Epithelial cell of proximal tubule (primary cell): ENCODE measurements at places on chromosomes 5 and 9. TPM values are rescaled to one million over a fixed set of nuclear protein-coding genes. Genes with fewer than 3 reads are reported as not detected.

The LVRN gene
- 0.58 TPM in 1 of 2 replicates, not detected in the other for total RNA-seq

The QRFP gene
- not detected in 2 replicates for total RNA-seq

The IL7R gene
- total RNA-seq = 0.12 and 1.6 TPM in 2 replicates

The SLCO6A1 gene
- total RNA-seq = not detected in 2 replicates

The FGF10 gene
- total RNA-seq = not detected in 2 replicates

The TTC16 gene
- not detected in 2 replicates for total RNA-seq

The ACTBL2 gene
- total RNA-seq = 2.2 and 2.3 TPM in 2 replicates

The NEURL1B gene
- total RNA-seq = 1.0 and 4.4 TPM in 2 replicates

The ST8SIA4 gene
- 0.12 and 0.72 TPM in 2 replicates for total RNA-seq

The FIBCD1 gene
- total RNA-seq = 0.29 TPM in 1 of 2 replicates, not detected in the other

The ATP10B gene
- 0.06 TPM in 1 of 2 replicates, not detected in the other for total RNA-seq

The FAM200C gene
- total RNA-seq = 1.3 and 2.5 TPM in 2 replicates

The FBP2 gene
- total RNA-seq = not detected in 2 replicates

The NKD2 gene
- not detected in 2 replicates for total RNA-seq

The ICE1 gene
- total RNA-seq = 16.1 and 19.1 TPM in 2 replicates

- DNase-seq = no peak
These were observed 135.8 kb downstream of the TLE4 start for GRCh38 chr9:79707589-79707988.

DNA sequence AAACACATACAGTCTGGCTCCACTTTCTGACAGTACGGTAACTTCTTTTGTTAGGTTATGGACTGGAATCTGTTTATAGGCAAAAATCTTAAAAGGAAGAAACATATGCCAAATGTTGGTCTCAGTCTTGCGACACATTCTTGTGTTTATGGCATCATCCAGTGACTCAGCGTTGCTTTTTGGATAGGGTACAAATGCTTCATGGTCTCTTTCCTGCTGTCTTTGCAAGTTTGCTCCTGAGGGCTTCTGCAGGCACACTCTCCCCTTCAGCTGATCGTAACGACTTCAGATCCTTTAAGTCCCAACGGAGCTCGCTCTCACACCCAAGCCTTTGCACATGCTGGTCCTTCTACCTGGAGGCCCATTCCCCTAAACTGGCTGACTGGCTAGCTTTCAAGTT is 23.6 kb upstream of the TNFSF8 start:
- peak; percentile 23 for DNase-seq

DNA sequence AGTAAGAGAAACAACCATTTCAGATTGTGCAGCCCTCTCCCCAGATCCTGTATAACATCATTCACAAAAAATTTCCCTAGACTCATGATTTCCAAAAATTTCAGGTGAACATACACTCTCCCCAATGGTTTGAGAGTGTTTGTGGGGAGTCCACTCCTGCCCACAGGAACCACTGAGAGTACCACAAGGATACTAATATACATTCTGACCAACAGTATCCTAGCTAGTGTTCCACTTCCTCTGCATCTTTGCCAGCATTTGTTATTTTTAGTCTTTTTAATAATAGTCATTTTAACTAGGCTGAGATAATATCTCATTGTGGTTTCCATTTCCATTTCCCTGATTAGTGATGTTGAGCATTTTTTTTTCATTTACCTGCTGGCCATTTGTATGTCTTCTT is 155.4 kb downstream of the DTWD2 start:
- DNase-seq = no peak

DNA sequence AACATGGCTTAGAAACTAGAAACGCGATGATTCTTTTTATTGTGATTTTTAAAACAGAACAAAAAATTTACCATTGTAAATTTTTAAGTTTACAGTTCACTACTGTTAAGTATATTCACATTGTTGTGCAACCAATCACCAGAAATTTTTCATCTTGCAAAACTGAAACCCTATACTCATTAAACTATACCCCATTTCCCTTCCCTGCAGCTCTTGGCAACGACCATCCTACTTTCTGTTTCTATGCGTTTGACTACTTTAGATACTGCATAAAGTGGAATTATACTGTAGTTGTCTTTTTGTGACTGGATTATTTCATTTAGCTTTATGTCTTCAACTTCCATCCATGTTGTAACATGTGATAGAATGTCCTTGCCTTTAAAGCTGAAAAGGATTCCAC is 52.5 kb downstream of the SPOCK1 start:
- DNase-seq = no peak

DNA sequence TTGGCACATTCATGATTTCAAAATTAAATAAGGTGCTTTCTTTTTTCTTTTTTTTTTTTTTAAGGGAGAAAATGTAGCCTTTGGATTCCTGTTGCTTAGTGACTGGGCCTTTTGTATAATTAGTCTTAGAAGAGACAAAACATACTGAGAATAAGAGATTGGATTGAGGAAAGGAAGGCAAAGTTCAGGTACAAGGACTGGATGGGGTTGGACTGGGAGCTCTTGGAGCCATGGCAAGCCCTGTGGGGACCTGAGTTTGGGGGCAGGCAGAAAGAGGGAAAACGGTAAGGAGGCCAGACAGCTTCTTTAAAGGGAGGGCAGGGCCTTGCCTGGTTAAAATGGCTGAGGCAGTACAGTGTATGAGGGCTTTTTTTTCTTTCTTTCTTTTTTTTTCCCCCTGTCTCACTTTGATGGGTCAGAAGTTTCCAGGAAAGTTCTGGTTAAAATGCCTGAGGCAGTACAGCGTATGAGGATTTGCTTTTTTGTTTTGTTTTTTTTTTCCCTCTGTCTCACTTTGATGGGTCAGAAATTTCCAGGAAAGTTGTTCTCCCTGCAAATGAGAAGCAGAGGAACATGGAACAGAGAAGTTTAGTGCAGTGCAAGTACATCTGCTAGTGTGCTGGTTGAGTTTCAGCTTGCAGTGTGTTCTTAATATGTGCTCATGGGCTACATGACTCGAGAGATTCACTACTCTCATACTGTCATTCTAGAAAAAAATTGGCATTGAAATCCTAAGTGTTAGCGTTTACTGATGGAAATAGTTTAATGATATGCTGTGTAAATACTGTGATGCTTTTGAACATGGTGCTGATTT is 16.8 kb downstream of the SNX18 start:
- DNase-seq = no peak

- no peak for DNase-seq
These were observed 169.8 kb upstream of the KCNN2 start for GRCh38 chr5:114192108-114192507.

- no peak for DNase-seq
These were observed 32.5 kb downstream of the SH3TC2 start for GRCh38 chr5:149030392-149030791.

GRCh38 chr9:3968891-3969290 is 331.0 kb downstream of the GLIS3 start:
- DNase-seq = peak; percentile 19

DNA sequence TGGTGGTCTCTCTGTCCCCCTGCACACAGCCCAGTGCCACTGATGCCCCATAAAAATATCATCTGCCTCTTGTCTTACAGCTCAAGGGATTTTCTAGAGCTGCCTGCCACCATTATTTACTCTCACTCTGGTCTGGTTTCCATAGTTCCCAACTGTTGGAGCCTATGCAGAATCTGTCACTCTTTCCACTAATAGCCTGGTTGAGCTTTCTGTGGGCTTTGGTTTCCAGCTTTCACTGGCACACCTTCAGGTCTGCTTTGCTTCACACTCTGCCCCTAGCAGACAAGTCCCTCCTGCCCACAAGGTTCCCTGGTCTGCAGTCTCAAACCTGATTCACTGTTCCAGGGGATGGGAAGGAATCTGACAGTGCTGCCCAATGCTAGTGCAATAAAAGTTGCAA is 103.0 kb upstream of the FTMT start:
- DNase-seq = no peak

- DNase-seq = no peak
These were observed 26.9 kb downstream of the DAP start for GRCh38 chr5:10734037-10734709.

DNA sequence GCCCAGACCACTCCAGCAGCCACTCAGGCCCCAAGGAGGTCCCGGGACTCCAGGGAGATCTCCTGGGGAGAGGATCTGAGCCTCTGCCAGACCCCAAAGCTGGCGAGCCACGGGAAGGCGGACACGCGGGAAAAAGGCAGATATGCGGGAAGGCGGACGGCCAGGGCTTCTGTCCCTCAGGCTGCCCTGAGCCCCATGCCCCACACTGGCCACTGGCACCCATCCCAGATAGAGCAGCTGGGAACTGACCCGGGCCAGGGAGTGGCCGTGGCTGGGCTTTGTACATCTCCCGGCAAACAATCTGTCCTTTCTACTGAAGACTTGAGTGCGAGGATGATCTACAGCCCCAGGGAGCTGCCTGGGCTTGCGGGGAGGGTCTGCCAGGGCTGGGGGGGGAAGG is 21.1 kb upstream of the NOTCH1 start:
- DNase-seq = no peak

GRCh38 chr5:1718669-1719068 is 81.0 kb downstream of the MRPL36 start:
- DNase-seq = no peak

DNA sequence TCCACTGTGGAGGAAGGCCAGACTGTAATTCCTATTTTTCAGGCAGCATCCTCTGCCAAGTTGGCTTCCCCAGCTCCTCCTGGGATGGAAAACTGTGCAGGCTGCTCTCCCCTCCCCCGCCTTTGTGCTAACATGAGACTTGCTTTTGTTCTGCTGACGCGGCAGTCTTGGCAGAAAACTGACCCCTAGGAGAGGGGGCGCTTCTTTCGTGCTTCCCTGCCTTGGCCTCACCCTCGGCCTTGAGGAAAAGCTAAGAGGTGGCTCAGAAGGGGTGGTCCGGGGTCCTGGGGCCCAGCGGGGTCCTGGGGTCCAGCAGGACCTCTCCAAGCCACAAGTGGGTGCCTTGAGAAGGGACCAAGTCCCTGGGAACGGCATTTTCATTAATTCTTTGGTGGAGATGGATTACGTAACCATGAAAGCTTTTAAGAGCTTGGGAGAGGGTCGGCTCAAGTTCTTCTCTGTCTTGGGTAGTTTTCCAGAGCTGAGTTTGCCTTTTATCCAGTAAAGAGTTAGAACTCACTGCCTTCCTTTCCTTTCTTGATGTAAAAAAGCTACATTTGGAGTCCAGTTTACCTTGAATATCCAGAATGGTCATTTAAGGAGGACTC is 51.0 kb downstream of the SH3PXD2B start:
- DNase-seq = no peak

DNA sequence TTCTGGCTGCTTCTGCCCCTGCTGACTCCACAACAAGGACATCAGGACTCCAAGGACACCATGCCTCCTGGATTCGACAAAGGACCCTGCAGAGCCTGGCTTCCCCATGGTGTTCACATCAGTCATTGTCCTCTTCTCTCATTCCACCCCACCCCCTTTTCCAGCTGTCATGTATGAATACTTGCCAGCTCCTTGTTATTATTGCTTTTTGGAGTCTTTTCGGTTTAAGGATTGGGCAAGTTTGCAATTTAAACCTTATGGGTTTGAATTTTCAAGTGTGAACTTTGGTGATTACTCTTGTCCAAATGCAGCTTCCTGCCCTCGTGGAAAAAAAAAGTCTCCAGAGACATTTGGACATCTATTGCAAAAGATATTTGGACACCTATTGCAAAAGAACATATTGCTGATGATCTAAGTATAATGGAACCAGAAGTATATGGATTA is 14.2 kb upstream of the LVRN start:
- no peak for DNase-seq

GRCh38 chr9:103169798-103170197 is 174.7 kb downstream of the CYLC2 start:
- no peak for DNase-seq

DNA sequence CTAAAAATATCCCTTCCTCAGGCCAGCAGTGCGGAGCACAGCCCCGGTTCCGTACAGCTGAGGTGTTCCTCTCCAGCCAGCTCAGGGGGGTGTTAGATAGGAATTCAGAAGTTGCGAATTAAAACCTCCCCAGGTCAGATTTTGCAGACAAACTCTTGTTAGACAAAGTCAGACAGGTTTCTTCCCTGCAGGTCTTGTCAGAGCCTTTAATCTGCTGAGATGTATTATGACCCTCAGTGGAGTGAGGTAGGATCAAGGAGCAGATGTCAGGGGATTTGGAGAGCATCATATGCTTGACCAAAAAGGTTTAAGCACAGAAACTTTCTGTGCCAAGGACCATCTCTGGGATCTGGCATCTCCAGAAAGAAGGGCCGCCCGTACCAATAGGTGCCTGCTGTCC is 60.1 kb downstream of the NTNG2 start:
- no peak for DNase-seq

- no peak for DNase-seq
These were observed 35.6 kb downstream of the PTCD2 start for GRCh38 chr5:72355706-72356299.

DNA sequence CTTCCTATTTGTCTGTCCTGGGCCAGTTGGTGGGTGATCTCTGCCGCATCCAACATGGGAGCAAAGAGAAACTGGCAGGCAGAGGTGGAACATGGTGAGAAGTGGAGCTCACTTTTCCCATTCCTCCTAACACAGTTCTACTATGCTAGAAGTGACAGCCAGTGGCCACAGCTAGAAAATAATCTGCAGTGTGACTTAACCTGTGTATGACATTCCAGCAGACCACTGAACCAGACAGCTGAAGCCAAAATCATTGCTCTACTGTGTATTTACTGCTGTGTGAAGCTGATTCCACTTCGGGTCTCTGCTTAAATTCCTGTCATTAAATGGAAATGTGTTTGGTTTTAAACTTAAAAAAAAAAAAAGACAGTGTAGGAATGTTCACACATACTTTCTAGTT is 523.0 kb downstream of the MTRR start:
- peak; percentile 3 for DNase-seq

DNA sequence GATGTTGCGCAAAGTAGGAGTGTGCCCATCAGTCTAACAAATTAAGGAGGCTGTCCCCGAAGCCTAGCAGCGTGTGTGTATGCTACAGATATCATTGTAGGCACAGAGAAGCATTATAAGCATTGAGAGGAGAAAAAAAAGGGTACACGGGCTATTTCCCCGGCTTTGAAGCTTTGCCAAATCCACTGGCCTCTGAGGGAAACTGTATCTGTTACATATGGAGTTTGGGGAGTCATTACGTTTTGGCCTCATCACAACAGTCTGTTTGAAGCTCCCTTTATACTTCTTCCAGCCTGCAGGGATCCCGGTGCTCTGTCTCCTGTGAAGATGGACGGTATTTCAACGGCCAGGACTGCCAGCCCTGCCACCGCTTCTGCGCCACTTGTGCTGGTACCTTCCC is 205.9 kb downstream of the RFK start:
- no peak for DNase-seq

- no peak for DNase-seq
These were observed 356.8 kb downstream of the ADGRV1 start for GRCh38 chr5:90915393-90915792.

DNA sequence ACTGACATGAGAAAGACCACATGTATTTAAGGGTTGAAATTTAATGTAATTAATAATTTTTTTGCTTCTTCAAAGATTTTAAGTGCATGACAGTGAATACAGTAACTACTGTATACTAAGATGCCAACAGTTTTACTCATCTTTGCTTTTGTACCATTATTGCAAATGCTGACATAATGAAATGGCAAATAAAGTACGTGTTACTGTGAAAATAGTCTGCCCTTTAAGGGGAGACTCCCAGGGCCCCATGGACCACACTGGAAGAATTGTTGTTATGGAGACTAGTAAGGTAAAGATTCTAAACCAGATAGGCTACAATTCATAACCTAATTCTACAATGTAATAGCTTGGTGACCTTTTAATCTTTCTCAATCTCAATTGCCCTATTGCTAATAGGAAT is 84.7 kb downstream of the NR3C1 start:
- DNase-seq = no peak

GRCh38 chr5:124670722-124671184 is 75.7 kb downstream of the ZNF608 start:
- DNase-seq = no peak
